ENCODE measurements at places on chromosomes 2 and 18.

- DNase-seq = no peak
Observed at GRCh38 chr18:53018791-53019190, 678.8 kb downstream of the DCC start.

- no peak for DNase-seq
Observed at GRCh38 chr2:165697748-165698443, 96.2 kb downstream of the GALNT3 start.

DNA sequence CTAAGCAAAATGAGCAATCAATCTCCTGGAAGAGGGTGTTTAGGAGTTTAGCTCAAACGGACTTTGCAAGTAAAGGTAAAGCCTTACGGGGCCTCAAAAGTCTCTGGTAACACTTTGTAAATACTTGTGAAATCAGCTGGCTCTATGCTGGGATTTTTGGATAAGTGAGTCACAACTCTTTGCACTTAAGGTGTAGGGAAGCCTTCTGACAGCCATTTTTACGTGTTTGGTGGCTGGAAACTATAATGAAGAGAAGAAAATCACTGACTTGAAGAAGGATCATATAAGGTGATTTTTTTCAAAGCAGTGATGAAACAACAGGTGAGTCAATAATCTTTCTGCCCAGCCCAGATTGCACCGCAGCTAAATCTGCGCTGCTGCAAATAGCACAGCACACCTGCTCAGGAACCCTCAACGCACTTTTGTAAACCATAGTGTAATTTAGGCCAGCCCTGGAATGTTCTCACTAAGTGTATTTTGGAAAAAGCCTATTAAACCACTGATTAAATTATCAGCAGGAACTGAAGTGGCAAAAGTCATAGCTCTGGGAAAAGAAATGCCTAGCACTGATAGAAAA, 218.8 kb downstream of the AGPS start:
- no peak for DNase-seq

DNA sequence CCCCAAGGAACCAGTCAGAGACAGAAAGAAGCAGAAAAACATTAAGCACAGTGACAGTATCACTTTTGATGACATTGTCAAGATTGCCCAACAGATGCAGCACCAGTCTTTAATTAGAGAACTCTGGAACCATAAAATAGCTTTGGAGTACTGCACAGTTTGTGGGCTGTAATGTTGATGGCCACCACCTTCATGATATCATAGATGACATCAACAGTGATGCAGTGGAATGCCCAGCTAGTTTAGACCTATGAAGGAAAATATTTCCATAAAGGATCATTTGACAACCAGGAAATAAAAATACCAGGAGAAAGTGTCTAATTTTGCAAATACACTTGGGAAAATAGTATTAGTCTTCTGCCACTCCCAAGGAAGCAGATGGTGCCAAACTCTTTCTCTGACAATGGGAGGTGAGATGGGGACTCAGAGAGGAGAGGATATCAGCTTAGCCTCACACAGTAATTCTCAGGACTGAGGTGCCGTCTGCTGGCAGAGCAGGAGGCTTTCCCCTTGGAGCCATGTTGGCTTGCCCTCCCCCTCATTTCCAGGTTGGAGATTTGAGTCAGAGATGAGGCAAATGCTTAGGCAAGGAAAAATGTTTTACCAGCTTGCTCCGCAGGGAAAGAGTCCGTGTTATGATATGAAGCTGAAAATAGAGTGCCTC, 107.5 kb upstream of the CELF4 start:
- no peak for DNase-seq

- no peak for DNase-seq
Observed at GRCh38 chr2:32135409-32135808, 30.3 kb upstream of the SLC30A6 start.

- no peak for DNase-seq
Observed at GRCh38 chr2:106719222-106719621, 166.7 kb downstream of the ST6GAL2 start.

DNA sequence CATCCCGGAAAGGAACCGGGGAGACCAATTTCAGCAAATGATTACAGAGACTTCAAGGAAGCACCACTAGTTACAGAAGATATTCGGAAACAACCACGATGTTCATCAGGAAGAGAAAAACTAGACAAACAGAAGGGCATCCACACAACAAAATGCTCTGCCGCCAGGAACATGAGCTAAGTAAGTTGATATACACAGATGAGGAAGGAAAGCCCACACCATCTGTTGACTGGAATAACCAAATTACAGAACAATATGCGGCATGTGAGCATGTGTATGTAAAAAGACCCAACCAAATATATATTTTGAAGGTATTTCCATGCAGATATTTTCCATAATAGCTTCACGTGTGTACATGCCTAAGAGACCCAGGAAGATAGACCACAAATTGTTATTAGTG, 47.0 kb downstream of the ACKR3 start:
- DNase-seq = peak; percentile 90

DNA sequence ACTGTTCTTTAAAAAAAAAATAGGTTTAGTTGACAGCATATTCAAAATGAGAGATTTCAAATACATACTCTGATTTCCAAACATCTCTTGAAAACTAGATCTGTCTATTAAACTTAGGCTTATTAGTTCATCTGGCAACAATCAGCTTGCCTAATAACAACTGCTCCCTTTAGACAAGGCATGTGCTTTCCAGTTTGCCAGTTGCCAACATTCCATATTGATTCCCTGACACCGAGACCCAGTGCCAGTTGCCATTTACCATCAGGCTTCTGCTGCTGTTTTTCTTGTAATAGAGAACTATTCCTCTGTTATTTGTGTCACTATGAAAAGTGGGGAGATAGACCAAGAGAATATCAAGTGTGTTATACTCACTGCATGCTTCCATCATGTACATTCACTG, 256.0 kb downstream of the C1D start:
- no peak for DNase-seq

DNA sequence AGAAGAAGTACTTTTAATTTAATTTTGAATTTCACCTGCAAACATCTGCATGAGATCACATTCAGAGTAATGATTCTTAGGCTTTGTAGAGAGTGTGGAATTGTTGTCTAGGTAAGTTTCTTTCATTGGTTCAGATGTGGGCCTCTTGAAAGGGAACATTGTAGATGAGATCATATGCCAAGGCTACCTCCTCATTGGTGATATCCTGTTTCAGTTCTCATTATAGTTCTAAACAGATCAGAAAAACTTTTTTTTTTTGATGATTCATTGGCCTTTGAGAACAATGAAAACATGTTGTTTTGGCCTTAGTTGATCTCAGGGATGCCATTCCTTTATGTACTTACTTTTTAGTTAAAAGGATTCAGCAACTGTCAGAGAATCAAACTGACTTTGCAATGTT, 44.5 kb downstream of the EML6 start:
- no peak for DNase-seq

DNA sequence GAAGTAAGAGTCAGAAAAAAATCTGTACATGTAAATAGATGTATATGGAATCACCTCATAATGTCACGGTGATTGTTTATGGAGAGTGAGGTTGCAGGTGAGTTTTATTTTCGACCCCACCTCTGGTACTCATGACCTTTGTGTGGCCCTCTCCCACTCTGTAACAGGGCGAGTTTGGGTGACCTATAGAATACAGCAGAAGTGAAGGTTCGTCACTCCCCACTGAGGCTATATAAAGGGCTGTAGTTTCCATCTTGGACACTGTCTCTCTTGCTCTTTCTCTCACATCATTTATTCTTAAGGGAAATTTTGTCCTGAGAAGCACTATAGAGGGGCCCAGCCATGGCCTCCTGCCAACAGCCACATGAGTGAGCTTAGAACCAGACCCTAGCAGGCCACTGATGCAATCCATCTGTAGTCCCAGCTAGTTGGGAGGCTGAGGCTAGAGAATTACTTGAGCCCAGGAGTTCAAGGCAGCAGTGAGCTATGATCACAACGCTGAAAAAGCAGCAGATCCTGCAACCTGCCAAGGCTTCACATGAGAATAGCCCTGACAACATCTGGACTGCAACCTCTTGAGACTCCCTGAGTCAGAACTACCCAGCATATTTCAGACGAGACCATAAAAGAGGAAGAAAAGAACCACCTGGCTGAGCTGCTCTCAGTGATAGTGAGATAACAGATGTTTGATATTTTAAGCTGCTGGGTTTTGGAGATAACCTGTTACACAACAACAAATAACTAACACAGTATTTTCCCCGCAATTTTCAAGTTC, 74.3 kb upstream of the SLC1A4 start:
- DNase-seq = no peak
